ENCODE measurements at places on chromosomes 5 and 9. TPM values are rescaled to one million over a fixed set of nuclear protein-coding genes. Genes with fewer than 3 reads are reported as not detected.

DNA sequence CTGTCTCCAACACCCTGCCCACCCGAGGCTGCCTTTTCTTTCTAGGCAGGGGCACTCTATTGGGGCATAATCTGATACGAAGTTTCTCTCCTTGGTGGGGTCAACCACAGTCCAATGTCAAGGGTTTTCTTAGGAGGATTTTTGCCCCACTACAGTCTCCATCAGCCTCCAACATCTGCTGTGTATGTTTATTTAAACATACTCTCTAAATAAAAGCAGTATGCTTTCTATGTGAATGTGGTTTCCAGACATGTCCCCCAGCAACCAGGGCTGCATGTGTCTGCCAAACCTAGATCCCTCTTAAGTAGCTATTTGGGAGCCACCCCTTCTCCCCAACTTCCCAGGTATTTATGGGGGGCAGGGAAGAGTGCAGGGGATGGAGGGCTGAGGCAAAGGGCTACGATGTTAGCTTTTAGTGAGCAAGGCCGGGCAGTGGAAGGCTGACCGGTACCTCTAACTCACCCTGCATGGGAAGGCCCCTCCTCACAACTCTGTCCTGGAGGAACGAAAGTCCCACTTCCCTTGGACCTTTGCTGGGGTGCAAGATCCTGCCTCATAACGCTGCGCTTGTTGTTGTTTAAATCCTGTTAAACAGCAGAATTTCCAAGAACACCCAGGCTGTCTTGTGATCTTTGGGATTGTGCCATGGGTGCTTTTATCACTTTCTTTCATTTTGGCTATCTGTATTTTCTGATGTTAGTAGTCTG, 75.4 kb downstream of the NREP start:
- no peak for DNase-seq

Gene PITX1
- not detected for total RNA-seq

Gene TAF11L3
- not detected for total RNA-seq

Gene FABP6
- total RNA-seq: not detected

DNA sequence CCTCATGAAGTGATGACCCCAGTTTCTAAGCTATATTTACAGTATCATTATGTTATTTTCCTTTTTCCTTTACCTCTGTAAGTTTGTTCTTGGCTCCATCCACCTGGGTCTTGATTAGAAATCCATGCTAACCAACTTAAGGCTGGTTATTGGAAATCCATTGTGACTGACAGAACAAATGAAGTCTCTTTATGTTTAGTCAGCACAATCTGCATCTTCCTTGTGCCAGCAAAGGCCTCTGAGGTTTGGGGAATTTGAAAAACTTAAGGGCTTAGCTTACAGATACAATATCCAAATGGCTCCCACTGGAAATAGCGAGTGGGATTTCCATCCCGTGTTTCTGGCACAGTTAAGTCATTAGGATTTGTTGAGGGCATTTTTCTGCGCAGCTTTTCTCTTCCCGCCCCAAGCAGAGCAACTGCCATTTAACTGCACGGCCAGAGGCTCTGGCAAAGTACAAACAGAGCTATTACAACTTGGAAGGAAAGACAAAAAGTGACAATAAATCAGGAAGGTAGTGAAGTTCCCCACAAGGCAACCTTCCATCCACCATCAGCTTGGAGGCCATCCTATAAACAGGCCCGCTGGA, 64.2 kb downstream of the DCP2 start:
- no peak for DNase-seq

Gene GLT6D1
- total RNA-seq: not detected

Measured in activated CD4-positive, alpha-beta T cell treated with anti-CD3 and anti-CD28 coated beads, Interleukin-2, amount 10 ng/mL, durations not matched to agents 7 days and 5 days (primary cell).